Stomach (tissue), 19 donors: ENCODE measurements at places on chromosomes 16 and 17.

DNA sequence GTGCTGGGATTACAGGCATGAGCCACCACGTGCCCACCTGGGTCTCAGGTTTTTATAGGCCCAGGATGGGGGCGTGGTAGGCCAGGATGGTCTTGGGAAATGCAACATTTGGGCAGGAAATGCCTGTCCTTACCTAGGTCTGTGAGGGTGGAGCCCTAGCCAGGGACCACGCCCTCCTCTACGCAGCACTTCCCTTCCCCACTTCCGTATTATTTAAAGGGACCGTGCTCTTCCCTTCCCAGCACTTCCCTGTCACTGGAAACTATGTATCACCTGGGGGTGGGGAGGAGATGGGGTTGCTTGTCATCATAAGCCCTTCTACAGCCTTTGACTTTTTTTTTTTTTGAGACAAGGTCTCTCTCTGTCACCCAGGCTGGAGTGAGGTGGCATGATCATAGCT lies 238.9 kb upstream of the NLRP1 start:
- no peak for DNase-seq

- DNase-seq, result no peak
Measured at GRCh38 chr17:75061618-75062017, 14.6 kb downstream of the KCTD2 start.

GRCh38 chr16:78137782-78138616 lies 38.5 kb downstream of the WWOX start:
- no peak for DNase-seq

- DNase-seq, result no peak
Measured at GRCh38 chr17:58402047-58402446, 15.3 kb downstream of the RNF43 start.

- DNase-seq, result peak; percentile 36
Measured at GRCh38 chr17:27633312-27634025, 2.5 kb downstream of the LGALS9 start.

GRCh38 chr16:67703626-67704025 lies 15.5 kb downstream of the GFOD2 start:
- no peak for DNase-seq

DNA sequence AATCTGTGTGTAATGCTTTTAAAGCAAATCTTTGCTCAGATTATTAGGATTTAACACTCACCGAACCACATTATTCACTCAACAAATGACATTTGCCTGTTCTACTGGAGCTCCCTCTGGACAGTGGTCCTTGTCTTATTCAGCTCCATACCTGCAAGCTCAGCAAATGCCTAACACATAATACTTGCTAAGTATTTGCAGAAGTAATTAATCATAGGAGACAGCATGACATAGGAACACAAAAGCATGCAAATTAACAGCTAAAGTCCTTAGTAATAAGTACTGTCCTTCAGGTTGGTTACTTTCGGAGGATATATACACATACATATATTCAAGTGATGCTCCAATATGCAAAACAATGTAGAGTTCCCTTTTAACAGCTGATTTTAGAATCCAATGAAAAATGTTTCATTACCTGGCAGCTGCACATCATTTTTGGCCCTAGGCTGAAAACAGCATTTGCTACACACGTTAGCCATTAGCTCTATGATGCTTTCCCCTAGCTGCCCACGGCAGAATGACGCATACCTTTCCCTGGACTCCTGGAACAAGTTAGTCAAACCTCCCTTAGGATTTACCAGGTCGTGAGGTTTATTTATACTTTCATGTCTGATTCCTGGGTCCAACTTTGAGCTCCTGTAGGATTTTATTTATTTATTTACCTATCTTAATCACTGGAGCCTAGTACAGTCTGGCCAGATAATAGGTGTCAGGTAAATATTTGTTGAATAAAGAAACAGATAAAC lies 8.6 kb downstream of the BRD7 start:
- DNase-seq, result peak; percentile 49

- no peak for DNase-seq
Measured at GRCh38 chr17:82805823-82806222, 34.0 kb downstream of the ZNF750 start.

DNA sequence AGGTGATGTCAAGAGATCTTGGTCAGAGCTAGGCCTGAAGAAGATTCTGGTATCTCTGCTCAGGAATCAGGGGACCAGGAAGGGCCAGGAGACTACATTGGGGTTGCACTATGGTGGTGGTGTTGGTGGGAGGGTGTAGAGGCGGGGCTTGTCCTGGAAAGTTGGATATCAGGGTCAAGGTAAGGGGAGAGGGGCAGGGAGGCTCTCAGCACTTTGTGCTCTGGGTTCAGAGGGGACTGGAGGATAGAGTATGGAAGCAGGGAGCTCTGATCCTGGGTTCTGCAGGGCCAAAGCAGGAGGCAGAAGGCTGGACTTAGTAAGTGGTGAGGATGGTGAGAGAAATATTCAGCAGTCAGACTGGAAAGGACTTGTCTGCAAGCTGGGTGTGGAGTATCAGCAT lies 3.0 kb downstream of the NOL3 start:
- no peak for DNase-seq

- DNase-seq, result no peak
Measured at GRCh38 chr17:83002118-83002805, 77.1 kb upstream of the METRNL start.

DNA sequence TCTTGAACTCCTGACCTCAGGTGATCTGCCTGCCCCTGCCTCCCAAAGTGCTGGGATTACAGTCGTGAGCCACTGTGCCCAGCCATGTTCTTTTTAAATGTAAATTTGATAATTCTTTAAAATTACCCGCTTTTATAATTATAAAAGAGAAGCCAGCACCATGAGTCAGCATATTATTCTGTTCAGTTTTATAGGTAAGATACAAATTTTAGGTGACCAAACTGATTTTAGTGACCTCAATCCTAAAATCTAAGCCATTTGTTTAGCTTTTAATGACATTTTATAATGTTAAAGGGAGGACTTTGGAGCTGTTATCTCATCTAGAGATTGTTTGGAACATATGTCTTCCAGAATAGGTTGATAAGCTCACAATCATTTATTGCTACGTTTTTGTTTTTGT lies 20.8 kb upstream of the PPM1E start:
- DNase-seq, result no peak

GRCh38 chr17:57873261-57874057 lies 23.6 kb upstream of the MRPS23 start:
- DNase-seq, result no peak

DNA sequence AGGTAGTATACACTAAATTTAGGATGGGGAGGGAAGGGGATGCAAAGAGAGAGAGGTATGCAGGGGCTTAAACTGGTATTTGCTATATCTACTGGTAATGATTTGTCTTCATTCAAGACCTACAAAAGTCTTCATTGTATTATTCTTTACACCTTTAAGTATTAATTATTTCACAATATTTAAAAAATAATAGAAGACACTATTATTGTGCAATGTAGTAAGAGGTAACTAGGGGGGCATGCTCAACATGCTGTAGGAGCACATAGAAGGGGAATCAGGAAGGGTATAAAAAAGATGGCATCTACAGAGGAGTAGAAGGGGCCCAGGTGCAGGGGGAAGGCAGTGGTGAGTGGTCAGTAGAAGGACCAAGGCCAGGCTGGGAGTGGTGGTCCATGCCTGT lies 14.9 kb upstream of the CCR7 start:
- no peak for DNase-seq

DNA sequence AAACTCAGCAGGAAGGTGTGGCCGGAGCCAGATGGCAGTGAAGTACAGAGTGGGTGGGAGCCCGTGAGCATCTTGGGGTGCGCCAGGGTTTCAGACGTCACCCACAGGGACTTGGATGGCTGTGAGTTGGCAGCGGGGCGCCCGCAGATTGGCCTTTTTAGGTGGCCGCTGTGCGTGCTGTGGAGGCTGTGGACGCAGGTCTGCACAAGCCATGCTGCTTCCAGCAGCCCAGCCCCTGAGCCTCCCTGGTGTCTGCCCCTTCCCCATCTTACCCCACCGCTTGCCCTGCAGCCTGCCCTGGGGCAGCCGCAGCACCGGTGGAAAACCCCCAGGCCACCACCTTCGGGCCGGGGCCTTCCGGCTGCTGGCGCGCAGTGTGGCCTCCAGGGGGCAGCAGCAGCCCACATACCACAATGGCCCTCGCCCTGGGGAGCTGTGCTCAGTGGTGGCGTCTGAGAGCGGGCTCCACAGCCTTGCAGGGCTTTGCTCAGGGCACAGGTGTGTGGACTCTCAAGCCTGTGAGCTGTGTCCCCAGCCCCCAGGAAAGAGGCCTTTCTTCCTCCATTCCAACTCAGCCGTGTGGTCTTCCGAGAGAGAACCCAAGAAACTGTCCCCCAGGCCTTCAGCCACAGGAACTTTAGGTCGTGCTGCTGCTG lies 11.8 kb downstream of the ENDOV start:
- DNase-seq, result peak; percentile 79

- no peak for DNase-seq
Measured at GRCh38 chr17:82148997-82149396, 51.0 kb upstream of the FASN start.

DNA sequence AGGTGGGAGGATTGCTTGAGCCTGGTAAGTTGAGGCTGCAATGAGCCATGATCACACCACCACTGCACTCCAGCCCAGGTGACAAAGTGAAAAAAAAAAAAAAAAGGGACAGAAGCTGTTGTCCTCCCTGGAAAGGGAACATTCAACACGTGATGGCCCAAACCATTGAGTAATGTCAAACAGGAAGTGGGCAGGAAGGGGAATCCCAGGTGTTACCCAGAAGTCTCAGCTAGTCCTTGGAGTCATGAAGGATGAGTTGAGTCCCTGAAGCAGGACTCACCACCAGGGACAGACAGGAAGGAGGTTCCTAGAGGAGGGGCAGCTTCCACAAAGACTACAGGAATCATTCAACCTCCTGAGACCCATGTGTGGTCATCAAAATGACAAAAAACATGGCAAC lies 19.8 kb upstream of the CMIP start:
- no peak for DNase-seq

- no peak for DNase-seq
Measured at GRCh38 chr17:81270279-81270678, 24.8 kb downstream of the SLC38A10 start.

DNA sequence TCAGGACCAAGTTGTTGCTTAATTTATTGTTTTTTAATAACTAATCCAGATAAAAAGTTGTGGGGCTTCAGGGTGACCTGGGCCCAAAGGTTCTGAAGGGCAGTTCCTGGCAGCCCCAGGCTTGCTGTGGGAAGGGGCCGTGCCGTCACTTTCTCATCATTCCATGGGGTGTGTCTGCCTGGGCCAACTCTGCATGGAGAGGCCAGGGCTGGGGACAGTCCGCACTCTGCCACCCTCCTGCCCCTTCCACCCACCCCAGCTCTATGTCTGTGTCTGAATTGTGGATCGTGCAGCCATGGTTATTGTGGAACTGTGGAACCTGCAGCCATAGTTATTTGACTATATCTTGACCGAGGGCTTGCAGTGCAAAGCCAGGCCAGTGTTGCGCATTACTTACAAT lies 4.0 kb downstream of the LIMD2 start:
- no peak for DNase-seq

GRCh38 chr17:31573047-31573446 lies 181.6 kb downstream of the RAB11FIP4 start:
- DNase-seq, result no peak

DNA sequence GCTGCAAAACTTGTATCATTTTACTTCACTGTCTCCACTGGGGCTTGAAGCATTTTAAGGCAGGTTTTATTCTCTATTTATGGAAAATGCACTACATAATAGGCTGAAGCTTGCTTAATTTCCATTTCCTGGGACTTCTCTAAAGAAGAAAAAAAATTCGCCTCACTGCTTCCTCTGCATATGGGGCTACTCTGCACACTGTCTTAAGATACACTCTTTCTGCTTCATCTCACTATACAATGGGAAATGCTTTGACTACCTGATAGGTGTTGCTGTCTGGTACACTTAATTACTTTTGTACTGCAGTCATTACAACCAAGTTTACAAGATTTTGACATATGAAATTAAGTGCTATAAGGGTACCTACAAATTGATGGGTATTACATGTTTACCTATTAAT lies 466.0 kb downstream of the KCNJ18 start:
- no peak for DNase-seq

- DNase-seq, result no peak
Measured at GRCh38 chr16:79217375-79218011, 383.0 kb downstream of the MAF start.

DNA sequence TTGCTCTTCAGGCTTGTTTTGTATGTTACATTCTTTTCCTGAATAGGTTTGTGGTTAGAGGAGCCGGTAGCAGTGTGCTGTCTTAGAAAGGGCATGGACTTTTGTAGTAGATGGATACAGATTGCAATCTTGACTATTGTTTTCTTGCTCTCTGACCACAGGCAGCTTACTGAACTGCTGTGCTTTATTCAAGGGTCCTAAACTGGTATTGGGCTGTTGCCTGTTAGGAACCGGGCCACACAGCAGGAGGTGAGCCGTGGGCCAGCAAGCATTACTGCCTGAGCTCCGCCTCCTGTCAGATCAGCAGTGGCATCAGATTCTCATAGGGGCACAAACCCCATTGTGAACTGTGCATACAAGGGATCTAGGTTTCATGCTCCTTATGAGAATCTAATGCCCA lies 373.9 kb downstream of the CPPED1 start:
- DNase-seq, result no peak

DNA sequence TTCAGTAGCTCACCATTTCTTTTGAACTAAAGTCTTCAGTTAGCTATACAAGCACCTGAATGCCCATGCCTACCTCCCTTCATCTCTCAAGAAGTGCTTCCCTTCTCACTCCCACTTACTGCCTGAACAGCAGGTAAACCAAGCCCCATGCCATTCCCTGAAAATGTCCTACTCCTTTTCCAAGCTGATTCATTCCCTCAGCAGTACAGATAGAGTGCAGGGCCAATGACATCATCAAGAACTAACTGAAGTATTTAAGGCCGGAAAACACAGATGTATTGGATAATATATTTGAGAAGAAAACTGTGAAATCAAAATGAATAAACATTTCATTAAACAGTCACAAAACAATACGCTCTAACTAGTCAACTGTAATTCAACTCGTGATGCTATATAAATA lies 478.8 kb upstream of the CDH11 start:
- DNase-seq, result no peak

DNA sequence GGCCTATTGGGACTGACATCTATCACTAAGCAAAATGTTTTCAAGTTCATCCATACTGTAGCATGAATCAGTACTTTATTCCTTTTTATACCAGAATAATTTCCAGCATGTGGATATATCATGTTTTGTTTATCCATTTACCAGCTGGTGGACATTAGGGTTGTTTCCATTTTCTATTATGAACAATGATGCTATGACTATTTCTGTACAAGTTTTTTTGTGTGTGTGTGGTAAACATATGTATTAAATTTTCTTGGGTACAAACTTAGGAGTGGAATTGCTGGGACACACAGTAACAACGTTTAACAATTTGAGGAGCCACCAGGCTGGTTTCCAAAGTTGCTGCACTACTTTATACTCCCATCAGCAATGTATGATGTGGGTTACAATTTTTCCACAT lies 91.0 kb downstream of the USP32 start:
- no peak for DNase-seq

GRCh38 chr17:46194393-46195216 lies 1.4 kb upstream of the KANSL1 start:
- DNase-seq, result no peak
